ENCODE measurements at places on chromosomes 6 and 20.
A peak's percentile ranks its signal among the peaks of the same experiment; 100 is the strongest.

GRCh38 chr20:7673841-7674240 is 266.4 kb downstream of the HAO1 start:
- DNase-seq, result no peak

DNA sequence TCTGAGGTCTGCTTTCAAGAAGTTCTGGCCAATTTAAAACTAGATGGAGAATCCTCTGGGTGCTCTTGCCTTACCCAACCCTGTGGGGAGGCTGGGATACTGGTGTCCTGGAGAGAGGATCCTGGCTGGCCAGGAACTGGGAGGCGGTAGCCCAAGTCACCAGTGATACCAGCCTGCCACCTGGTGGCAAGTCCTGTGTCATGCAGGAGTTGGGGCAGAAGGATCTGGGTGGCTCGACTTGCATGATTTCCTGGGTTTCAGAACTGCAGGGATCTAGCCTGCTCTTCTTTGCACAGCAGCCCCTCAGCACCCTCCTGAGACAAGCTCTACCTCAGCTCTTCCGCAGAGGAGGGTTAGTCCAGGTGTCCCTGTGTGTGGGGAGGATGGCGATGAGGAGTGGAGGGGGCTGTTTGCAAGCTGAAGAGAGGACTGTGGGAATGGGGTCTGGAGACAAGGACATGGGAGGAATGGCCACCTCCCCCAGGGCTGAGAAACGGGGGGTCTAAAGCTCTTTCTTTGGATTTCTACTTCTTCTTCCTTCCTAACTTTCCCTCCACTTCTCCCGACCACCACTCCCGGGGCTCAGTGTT is 4.2 kb downstream of the KCNK17 start:
- DNase-seq, result peak; percentile 65

DNA sequence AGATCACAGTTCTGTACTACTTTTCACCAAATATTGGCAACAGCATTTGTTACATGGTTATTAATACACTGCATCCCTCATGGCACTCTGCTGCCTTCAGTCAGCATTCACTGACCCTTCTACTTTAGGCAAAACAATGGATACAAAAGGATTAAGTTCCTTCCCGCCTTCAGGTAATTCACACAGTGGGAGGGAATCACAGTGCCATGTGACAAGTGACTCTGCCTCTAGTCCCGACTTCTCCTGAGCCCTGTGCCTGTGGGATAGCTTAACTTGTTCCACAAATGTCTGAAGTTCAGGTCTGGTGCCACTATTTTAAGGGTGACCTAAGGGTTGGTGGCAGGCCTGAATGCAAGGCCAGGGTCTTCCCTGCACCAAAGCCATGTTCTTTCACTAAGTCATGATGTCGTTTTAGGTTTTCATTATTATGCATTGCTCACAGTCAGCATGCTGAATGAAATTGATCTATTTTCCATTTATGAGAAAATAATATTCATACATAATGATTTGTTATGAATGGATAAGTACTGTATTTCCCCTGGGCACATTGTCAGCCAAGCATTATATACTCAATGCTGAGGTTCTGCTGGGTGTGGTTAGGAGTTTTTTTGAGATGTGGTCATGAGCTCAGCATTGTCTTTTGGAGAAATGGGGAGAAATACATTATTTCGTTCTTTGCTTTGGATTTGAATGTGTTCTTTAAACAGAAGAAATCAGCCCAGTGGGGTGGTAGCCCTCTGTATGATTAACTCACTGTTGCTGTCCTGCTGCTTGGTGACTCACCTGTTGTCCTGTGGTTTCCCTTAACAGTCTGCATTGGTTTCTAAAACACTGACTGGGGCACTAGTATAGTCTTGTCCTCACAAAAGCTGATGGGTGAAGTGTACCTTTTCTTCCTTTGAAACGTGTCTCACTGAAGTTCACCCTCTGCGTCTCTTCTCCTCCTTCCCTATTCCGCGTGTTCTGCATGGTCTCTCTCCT is 66.4 kb downstream of the AFDN start:
- DNase-seq, result no peak

DNA sequence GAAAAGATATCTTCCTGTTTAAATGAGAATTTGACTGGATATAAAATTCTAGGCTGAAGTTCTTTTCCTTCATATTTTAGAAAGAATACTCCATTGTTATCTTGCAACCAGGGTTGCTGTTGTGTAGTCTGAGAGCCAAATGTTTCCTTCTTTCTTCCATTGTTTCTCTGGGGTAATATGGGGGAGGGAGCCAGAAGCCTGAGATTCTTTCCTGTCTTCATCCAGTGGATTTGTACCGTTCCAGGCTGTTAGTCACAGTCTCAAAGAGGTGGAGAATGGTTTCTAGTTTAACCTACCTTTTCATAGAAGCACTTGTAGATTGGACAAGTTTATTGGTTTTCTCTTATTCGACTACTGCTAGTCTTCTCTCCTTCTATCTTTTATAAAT is 6.1 kb upstream of the ULBP3 start:
- DNase-seq, result no peak

DNA sequence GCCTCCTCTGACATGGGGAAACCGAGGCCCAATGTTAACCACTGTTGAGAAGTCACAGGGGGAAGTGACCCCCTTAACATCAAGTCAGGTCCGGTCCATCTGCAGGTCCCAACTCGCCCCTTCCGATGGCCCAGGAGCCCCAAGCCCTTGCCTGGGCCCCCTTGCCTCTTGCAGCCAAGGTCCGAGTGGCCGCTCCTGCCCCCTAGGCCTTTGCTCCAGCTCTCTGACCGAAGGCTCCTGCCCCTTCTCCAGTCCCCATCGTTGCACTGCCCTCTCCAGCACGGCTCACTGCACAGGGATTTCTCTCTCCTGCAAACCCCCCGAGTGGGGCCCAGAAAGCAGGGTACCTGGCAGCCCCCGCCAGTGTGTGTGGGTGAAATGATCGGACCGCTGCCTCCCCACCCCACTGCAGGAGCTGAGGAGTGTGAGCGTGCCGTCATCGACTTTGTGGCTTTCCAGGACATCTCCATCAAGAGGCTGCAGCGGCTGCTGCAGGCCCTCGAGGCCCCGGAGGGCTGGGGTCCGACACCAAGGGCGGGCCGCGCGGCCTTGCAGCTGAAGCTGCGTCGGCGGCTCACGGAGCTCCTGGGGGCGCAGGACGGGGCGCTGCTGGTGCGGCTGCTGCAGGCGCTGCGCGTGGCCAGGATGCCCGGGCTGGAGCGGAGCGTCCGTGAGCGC is 1.6 kb downstream of the TNFRSF6B start:
- DNase-seq, result no peak

DNA sequence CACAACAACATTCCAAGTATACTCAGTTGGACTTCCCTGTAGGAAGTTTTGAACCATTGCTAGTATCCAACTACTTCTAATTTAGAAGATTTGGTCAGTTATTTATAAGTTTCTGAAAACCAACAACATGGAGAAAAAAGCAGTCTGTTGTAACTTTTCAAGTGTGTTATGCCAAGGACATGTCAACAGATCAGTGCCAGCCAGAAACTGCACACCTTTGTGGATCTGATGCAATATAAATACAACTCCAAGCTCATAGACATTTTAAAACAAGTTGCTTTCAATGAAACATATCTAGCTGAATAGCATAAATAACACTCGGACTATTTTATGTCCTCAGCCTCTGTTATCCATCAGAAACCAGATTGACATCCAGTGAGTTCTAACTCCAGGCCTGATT is 58.3 kb upstream of the CARMIL1 start:
- DNase-seq, result peak; percentile 14

- DNase-seq, result no peak
Observed at GRCh38 chr6:89693207-89693606, 54.7 kb upstream of the LYRM2 start.

DNA sequence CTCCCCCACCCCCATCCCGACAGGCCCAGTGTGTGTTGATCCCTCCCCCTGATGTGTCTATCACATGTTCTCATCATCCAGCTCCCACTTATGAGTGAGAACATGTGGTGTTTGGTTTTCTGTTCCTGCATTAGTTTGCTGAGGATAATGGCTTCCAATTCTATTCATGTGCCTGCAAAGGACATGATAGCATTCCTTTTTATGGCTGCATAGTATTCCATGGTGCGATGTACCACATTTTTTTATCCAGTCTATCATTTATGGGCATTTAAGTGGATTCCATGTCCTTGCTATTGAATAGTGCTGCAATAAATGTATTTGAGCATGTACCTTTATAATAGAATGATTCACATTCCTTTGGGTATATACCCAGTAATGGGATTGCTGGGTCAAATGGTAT is 66.6 kb upstream of the NXT1 start:
- DNase-seq, result no peak

DNA sequence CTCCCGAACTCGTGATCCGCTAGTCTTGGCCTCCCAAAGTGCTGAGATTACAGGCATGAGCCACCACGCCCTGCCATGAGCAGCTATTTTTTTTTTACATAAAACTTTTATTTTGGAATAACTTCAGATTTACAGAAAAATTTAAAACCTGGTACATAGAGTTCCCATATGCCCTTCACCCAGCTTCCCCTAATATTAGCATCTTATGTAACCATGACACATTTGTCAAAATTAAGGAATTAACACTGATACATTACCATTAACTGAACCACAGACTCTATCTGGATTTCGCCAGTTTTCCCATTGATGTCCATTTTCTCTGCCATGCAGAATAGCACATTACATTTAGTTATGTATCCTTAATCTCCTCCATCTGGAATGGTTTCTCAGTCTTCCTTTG is 14.3 kb upstream of the RALGAPB start:
- no peak for DNase-seq

DNA sequence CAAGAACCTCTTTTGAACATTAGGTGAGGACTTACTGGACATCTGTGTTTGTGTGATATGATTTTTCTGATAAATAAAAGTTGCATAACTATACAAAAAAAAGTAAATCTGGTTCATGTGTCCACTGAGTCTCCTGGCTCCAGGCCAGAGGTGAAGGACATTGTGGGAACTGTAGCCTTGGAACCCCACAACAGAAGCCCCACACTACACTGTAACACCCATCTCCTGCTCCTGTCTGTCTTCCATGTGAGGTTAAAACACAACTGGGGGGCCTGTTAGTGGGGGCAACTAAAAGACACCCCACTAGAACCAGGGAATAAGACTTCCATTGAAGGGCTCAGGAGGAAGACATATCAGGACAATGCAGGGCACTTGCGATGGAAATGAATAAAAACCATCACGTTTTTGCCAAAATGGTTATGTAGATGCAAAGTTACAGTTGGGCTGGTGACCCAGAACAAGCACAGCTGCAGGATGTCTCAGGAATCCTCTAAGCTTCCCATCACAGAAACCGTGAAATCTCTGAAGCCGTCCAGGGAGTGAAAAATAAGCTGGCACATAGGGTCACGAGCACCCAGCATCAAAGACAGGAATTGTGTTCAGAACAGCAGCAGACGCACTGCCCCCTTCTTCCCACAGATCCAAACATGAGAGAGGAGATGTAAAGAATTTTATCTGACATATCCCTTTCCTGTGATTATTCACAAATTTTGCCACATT is 36.7 kb upstream of the PCSK2 start:
- DNase-seq, result no peak

DNA sequence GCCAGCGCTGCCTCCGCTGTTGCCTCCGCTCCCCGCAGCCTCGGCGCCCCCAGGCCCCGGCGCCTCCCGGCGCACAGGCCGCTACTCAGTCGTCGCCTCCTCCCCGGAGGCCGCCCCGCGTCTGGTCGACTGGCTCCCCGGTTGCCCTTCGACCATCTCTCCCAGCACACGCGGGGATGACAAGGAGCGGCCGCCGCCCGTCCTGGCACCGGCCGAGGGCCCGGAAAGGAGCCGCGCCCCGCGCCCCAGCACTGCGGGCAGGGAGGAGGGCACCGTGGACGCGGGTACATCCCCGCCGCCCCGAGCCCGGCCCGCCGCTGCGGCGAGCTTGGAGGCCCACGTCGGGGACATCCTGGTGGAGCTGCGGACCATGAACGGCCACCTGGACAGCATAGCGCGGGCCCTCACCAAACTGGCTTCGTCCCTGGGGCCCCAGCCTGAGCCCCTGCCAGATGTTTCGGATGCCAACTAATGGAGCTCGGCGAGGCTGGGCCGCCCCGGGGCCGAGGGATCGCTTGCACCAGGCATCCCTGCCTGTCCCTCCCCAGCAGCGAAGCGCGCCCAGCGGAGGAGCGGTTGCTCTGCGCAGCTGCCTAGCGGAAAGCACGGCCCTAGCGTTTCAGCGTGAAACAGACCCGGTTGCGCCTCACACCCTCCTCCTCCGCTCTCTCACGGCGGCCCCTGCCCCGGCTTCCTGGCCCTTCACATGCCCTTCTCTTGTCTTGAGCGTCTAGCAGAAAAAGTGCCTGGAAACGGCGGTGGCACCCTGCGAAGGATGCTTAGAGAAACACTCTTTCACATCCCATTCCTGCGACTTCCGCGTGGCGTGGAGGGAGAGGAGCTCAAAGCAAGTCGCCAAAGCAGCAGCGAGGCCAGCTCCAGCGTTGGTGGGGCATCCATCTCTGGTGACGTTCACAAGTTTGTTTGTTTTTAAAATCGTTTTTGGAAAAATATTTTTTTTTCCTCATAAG is 285.8 kb upstream of the SUPT3H start:
- DNase-seq, result no peak

DNA sequence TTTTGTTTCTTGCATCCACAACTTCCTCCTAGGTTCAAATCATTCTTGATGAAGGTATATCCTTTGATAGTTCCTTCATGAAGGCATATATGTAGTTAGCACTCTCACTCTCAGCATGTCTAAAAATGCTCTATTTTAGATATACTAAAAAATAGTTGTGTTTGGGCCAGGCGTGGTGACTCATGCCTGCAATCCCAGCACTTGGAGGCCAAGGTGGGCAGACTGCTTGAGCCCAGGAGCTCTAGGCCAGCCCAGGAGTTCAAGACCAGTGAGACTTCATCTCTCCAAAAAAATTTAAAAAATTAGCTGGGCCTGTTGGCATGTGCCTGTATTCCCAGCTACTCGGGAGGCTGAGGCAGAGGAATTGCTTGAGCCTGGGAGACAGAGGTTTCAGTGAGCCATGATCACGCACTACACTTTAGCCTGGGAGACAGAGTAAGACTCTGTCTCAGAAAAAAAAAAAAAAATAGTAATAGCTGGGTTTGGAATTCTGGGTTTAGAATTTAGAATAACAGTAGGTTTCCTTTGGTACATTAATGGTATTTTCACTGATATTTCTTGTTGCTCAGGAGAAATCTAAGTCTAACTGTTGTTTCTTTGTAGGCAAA is 7.0 kb downstream of the SERAC1 start:
- DNase-seq, result no peak

DNA sequence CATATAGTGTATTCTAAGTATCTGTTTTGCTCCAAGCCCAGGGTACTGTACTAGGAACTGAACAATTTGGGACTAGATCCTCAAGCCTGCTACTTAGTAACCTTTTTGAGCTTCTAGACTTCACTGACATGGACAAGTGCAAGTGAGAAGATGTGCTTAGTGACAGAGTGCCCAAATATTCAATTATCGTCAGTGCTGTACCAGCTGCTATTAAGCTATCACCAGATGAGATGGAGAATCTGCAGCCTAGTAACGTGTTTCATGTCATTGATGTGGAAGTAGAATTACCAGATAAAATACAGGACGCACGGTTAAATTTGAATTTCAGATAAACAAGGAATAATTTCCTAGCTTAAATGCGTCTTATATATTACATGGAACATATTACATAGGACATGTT is 218.3 kb downstream of the ARID1B start:
- DNase-seq, result no peak

- peak; percentile 8 for DNase-seq
Observed at GRCh38 chr20:23396950-23397627, 24.2 kb downstream of the NAPB start.
